ENCODE measurements at places on chromosomes 11 and 22.

GRCh38 chr11:60915248-60915914 lies 1.4 kb downstream of the TMEM109 start:
- DNase-seq = no peak

GRCh38 chr11:16186680-16187079 lies 169.7 kb downstream of the SOX6 start:
- no peak for DNase-seq

- DNase-seq = no peak
These were observed 48.4 kb upstream of the HEPHL1 start for GRCh38 chr11:93972790-93973189.

- no peak for DNase-seq
These were observed 71.4 kb upstream of the LINC01488 start for GRCh38 chr11:69409812-69410645.

DNA sequence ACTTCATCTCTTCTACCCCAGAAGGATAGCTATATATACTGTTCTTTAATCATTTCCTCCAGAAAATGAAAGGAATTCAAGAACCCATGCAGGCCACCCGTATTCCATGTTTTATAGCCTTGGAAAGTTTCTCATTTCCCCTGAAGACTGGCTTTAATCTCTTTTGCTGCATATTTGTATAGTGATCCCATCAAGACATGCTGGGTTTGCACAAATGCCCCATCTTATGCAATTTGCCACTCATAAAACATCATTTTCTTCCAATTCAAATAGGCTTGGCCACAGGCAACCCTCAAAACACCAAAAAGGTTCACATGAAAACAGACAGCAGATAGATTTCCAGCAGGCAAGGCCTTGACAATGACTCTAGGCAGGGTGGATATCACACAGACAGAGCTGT lies 28.3 kb upstream of the APOA1 start:
- no peak for DNase-seq

GRCh38 chr11:44825058-44825785 lies 98.5 kb downstream of the TSPAN18 start:
- DNase-seq = no peak

- no peak for DNase-seq
These were observed 330.9 kb downstream of the CNTN5 start for GRCh38 chr11:99351624-99352023.

GRCh38 chr22:36911887-36912661 lies 1.4 kb upstream of the CSF2RB start:
- no peak for DNase-seq

- DNase-seq = no peak
These were observed 42.5 kb downstream of the DGCR2 start for GRCh38 chr22:19079691-19080090.

DNA sequence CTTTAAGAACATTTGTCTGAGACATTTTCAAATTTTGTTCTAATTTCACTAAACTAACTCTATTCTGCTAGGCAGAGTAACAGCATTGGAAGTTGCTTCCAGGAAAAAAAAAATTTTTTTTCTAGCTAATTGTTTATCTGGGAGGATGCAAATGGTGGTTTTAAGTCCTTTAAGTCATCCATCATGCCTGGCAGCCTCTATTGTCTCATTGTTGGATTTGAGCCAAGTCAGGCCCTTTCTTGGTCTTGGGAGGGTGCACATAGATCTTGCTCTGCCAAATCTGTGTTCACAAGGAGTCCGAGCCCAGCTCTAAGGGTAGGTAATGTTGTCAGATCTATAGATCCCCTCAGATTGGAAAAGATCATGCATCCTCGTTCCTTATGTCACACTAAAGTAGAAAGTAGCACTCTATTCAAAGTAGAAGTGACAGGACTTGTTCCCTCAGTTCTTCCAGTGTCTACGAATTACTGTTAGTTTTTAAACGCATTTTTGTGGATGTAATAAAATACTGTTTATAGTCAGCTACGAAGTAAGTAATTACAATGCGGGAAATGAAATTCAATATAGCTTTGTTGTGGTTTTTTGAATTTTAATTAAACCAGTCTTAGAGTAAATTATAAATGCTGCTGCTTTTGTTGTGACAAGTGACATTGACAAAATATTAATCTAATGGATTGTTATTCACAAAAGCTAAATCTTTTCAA lies 166.0 kb upstream of the RASSF10 start:
- DNase-seq = no peak

DNA sequence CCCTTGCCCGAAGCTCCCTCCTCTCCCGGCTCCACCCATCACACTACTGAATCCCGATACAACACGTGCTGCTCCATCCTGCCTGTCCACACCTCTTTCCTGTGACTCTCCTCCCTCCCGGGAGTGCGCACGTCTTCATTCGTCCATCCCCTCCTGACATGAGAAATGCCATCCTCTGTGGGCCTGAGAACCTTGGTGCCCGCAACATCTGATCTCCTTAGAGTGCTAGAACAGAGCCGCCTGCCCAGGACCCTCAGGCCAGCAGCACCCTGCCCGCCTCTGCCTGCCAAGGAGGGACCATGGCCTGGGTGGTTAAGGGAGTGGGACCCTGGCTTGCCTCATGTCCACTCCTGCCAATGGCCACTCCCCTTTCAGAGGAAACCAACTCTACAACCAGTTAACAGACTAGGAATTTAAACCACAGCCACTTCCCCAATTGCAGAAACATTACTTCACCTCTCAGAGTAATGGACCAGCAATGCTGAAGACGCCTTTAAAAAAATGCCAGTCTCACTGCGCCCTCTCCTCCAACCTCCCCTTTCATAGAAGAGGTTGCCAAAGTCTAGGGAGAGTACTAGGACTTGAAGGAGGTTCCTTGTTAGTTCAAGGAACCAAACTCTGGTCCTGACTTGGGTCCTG lies 466.3 kb downstream of the OPCML start:
- DNase-seq = no peak

- no peak for DNase-seq
These were observed 10.0 kb upstream of the MFRP start for GRCh38 chr11:119356349-119357031.

GRCh38 chr22:22210375-22210774 lies 34.2 kb upstream of the VPREB1 start:
- no peak for DNase-seq

GRCh38 chr11:114049050-114049449 lies 10.5 kb upstream of the ZBTB16 start:
- no peak for DNase-seq

DNA sequence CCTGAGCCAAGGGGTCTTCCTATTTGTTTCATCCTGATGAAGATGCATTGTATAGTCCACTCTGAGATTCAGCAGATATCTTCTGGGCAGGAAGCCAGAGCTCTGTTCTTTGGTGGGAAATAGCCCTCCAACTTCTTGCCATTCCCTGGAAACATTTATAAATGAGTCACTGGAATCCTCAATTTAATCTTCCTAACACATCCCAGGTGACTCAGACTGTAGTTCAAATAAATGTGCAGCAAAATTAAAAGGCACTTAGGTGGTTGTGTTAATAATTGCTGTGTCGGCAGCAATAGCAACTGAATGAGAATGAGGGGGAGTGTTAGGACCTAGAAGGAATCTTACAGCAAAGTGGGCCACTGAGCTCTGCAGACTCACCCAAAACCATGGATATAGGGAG lies 108.6 kb downstream of the INSC start:
- DNase-seq = no peak

DNA sequence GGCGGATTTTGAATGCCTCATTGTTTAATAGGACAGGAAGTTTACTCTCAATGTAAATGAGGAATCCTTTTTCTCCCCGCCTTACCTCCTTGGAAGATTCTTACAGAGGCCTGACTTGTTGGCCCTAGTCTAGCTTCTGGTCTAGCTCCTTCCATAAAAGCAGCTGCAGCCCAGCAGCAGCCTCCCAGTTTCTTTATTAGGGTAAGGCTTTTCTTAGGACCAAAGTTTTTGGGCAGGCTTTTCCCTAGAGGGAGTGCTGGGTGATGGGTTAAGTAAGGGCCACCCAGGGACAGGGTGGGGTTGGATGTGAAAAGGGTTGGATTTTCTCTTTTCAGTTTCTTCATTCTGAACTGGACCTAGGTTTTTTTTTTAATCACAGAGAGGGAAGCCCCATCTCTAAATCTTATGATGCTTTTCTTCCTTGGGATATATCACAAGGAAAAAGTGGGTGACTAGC lies 49.7 kb downstream of the LIF start:
- no peak for DNase-seq

DNA sequence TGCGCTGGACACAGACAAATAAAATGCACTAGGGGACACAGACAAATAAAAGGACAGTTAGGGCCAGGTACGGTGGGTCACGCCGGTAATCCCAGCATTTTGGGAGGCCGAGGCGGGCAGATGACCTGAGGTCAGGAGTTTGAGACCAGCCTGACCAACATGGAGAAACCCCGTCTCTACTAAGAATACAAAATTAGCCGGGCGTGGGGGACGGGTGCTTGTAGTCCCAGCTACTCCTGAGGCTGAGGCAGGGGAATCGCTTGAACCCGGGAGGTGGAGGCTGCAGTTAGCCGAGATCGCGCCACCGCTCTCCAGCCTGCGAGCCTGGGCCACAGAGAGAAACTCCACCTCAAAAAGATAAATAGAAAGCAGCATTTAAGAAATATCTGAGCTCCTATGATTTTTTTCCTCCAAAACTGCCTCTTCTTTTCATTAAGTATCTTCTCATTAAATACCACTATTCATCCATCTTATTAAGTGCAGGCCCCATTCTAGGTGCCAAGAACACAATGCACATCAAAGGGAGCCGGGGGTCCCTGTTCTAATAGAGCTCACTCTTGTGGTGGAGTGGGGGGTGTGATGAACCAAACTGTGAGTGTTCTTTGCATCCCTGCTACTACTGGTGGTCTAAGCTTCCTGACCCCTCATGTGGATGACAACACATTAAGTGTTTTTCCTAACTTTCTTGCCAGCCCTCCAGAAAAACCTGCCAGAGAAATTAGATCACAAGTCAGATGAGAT lies 766 bp upstream of the ZNHIT2 start:
- no peak for DNase-seq

GRCh38 chr22:17633217-17633997 lies 4.9 kb upstream of the ATP6V1E1 start:
- no peak for DNase-seq

DNA sequence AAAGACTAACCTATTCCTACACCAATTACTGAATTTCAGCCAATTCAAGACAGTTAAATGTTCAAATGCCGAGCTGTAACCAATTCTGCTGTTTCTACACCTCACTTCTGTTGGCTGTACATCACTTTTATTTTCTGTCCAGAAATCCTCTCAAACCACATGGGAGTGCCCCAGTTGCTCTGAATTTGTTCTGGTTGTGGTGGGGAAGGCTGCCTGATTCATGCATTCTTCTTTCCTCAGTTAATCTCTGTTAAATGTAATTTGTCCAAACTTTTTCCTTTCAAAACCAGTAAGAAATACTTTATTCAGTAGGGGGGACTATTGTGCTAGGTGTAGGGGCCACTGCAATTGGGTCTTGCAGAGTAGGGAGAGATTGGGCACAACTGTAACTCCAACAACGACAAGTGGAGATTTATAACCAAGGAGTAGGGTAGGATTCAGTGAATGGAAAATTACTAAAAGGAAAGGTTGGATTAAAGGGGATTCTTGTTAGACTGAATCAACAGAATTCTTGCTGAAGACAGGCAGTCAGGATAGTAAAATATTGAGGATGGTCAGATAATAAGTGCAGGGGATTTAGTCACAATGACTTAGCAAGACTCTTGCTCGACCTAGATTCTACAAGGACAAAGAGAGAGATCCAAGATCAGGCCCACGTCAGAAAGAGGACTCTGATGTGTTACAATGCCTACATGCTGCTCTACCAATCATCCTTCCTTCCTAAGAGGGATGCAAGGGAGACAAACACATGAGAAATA lies 593.5 kb upstream of the FAT3 start:
- no peak for DNase-seq

GRCh38 chr11:46445192-46445919 lies 53.8 kb upstream of the CHRM4 start:
- no peak for DNase-seq

GRCh38 chr11:3133261-3134217 lies 31.6 kb downstream of the OSBPL5 start:
- DNase-seq = no peak

DNA sequence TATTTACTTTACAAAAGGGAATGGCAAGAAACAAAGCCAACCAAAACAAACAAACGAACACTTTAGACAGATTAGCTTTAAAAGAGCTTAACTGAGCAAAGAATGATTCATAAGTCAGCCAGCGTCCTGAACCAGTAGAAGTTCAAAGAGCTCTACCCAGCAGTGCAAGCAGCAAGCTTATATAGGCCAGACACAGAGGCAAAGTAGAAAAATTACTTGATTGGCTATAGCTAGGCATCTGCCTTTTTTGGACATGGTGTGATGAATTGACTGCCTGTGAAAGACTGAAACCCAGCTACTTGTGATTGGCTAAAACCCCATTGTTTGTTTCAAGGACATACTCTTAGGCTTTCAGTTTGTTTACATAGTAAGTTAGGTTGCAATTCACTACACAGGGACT lies 2120.0 kb upstream of the RAG2 start:
- DNase-seq = no peak

DNA sequence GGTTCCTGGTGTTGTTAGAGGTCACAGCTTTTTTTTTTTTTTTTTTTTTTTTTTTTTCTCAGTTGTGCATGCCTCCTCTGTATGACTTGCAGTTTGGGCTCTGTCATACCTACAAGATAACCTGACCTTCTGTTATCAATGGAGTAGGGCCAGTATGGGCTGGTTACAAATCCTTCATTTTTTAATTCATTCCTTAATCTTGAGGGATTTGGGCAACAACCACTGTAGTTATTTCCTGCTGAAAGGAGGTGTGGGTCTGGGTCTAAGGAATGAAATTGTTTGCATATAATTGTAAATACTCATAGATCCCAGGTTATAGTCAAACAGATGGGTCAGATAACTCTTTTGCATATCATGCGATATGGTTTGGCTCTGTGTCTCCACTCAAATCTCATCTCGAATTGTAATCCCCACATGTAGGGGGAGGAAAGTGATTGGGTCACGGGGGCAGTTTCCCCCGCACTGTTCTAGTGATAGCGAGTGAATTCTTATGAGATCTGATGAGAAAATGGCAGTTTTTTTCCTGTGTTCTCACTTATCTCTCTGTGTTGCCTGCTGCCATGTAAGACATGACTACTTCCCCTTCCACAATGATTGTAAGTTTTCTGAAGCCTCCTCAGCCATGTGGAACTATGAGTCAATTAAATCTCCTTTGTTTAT lies 14.1 kb upstream of the GLYAT start:
- no peak for DNase-seq

Measured in smooth muscle cell of the brain vasculature (primary cell).